ENCODE measurements at places on chromosomes 11 and 22.

DNA sequence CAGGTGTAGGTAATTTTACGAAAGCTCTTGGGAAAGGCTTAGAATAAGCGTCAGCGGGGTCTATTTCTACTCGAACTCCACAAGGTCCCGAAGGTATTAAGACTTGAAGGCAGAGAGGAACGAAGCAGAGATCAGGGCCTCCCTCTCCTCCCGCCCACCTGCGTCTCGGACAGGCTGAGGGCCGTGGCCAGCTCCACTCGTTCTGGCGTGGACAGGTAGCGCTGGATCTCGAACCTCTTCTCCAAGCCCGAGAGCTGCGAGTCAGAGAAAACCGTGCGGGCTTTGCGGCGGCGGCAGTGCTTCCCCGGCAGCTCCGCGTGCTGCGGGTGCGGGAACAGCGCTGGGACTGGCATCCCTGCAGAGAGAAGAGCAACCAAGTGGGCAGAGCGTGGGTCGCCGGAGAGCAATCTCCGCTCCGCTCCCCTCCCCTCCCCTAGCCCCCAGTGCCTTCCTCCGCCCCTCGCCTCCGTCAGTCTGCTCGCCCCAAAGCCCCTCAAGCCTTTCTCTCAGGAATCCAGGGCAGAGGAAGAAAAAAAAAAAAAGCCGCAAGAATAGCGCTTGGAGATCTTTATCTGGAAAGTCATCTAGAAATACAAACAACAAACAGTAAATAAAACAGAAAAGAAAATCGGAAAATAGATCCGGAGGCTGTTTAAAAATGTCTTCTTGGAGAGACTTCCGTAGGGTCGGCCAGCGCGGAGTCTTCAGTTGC is 2.4 kb downstream of the BSX start:
- DNase-seq: no peak

- no peak for DNase-seq
Measured at GRCh38 chr11:44180107-44180506, 84.6 kb downstream of the EXT2 start.

- DNase-seq: no peak
Measured at GRCh38 chr11:88352139-88352538, 14.6 kb upstream of the CTSC start.

DNA sequence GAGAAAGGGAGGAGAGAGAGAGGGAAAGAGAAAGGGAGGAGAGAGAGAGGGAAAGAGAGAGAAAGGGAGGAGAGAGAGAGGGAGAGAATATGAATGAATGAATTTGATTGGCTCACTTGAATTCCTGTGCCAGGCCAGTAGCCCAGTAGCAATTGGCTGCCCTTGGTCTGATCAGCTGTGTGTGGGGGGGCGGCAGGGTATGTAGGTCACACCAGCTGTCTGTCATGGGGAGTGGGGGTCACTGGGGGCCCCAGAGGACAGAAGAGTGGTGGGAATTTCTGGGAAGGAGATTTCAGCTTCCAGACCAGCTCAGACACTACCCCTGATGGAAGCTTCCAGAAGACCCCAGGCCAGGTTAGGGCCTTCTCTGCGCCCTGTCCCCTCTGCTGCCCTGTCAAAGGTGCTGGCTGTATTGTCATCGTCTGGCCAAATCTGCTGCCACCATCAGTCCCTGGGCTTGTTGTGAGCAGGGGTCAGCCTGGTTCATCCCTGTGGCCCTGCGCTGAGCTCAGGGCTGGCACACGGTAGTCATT is 21.1 kb downstream of the MPPED1 start:
- DNase-seq: no peak

GRCh38 chr11:61012737-61013215 is 41.3 kb downstream of the CD6 start:
- DNase-seq: no peak

DNA sequence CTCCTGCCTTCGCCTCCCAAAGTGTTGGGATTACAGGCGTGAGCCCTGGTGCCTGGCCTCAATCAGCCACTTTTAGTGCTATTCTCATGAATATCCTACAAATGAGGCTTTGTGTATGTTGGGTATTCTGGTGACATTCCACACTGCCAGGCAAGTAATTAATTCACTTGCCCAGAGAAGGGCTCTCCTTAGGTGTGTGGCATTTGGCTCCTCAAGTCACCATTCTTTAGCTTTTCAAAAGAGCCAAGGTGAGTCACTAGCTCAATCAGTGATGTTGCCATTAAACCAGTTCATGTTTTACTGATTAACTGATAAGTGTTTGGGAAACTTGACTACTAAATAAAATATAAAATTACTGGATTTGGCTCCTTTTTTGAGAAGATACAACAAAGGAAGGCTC is 52.2 kb downstream of the SLC25A17 start:
- DNase-seq: no peak

Measured in globus pallidus (tissue), 1 donor.